ENCODE measurements at places on chromosomes 16 and 17.

- DNase-seq: peak; percentile 96
These were observed 24.2 kb downstream of the STAT5A start for GRCh38 chr17:42312285-42313130.

DNA sequence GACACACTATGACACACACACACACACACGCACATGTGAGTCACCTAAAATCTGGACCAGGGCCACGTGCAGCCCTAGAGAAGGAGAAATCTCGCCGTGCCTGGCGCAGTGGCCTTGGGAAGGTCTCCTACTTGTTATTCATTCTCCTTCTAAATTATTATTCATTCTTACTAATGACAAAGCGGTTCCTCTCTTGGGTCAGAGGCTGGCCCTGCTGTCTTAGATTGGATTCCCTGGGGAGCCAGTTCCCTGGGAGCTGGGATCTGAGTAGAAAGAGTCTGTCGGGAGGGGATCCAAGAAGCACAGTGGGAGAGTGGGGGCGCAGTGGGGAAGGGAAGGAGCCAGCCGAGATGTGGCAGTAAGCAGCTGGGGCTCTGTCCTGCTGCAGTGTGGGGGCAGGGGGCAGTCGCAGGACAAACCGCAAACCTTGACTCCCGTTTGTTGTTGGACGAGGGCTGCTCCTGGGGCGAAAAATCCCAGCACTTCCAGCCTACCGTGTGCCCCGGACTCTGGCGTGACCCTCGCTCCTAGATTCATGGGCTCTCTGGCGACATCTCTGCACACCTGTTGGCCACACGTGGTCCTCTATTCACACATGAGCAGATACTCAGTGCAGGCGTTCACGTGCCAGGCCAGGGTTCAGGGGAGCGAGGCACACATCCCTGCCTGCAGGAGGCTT is 18.7 kb upstream of the JPH3 start:
- no peak for DNase-seq

DNA sequence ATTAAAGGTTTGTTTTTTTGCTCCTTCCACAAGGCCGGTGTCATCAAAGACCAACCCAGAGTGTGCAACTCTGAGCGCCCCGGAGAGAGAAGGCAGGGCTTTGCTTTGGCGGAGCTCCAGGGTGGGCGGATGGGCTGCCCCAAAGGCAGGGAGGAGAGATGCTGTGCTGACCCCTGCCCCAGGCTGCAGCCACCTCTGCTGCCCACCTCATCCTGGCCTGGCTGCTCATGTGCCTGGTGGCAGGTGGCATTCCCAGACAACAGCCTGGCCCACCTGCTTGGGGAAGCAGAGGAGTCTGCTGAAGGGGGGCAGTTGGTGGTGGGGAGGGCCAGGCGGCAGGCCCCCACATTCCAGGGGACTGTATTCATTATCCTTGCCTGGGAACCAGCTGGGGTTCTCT is 122.1 kb downstream of the SDK2 start:
- no peak for DNase-seq

DNA sequence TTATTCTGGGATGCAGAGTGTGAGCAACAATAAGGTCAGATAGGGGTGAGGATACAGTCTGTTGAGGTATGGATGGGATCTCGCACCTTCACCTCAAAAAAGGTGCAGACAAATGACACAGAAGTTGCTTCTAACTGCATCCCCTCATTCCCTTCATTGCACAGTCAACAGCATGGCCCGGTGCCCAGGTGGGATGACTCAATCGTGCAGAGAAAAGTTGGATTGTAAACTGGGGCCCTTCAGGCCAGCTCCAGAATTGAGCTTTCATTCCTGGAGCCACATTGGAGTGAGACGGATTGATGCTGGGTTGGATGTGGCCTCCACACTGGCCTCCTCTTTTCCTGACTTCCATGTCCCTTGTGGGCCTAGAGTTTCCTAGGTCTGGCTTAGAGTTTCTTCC is 977.4 kb downstream of the KCNJ18 start:
- no peak for DNase-seq

DNA sequence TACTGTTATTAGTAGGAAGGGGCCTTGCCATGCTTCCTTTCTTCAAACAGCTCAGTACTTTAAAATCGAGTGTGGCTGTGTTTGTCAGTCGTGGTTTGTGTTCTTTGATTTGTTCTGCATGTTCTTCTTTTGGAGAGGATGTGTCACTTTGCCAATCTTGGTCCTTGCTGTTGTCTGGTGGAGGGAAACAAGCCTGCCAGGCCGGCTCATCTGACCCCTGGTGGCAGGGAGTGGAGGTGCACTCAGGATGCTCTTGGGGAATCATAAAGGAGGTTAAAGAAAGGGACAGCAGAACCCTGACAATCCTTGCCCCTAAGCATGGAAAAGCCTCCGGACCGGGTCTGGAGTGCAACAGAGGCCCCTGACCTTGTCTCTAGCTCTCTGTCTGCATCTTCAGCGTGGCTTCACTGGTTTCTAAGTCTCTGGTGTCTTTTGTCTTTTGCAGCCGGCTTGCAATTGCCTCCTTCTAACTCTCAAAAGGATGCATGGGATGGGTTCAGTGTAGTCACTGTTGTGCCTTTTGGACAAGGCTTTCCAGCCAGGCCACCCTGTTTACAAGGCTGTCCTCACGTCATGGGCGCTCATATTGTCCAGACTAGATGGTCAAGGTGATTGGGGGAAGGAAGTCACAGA is 135.8 kb downstream of the WWOX start:
- DNase-seq: peak; percentile 72

DNA sequence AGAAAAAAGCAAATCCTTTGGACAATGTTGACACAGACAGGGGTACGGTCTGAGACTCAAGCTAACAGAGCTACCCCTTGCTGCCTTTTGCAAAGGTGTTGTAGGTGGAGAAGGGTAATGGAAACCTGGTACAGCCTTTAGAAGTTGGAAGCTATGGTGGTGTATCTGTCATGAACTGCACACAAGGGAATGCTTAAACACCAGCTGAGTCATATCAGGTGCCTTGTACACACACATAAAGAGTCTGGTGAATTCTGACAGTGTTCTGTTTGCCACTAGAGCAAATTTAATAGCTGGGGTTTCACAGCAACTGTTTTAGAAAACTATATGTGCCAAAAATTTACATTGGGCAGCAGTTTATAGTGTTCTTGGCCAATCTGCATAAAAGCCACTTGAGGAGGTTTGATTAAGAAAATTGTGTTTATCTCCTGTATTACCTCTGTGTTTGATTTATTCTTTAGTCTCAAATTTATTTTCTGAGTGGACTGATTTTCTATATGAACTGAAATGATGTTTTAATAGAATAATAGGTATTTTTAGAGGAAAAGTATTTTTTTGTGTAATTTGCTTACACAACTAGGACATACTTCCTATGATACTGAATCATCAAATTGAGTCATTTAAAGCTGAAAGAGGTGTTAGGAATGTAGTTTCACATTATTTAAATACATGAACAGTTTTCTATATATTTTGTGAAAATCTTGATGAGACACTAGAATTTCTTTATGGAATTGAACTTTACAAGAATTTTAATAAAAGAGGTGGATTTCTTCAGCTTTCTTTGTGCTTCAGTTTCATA is 136.9 kb downstream of the MAP2K6 start:
- no peak for DNase-seq

GRCh38 chr17:15232517-15232915 is 32.6 kb downstream of the PMP22 start:
- no peak for DNase-seq

DNA sequence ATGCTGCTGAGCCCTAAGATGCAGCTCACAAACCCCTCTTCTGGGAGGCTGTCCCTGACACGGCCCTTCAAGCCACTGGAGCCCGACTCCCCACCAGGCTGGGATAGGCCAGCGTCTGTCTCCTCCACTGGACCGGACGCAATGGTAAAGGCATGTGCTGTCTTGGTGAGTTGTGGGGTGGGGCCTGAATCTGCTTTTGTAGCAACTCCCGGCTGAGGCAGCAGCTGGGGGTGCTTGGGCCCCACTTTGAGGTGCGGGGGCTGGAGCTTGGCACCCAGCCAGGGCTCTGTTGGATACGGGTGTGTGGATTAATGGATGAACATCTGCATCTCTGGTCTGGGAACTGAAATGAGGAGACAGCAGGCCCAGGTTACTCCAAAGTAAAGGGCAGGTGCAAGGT is 3.5 kb upstream of the NLRC3 start:
- DNase-seq: no peak

DNA sequence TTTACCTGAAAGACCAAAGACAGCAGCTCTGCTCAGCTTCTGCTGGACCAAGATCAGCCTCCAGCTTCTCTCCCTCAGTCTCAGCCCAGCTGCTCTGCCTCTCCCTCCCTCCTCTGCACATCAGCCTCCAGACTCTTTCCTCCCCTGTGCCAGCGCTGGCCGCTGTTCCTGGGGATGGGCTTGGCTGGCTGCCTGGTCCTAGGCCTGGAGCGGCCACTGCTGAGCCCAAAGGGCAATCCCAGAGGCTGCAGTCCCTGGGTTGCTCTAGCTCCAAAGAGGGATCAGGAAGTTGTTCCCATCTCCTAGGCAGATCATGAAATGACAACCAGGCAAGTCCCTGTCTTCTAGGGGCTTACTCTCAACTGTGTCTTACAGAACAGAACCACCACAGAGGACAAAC is 31.3 kb downstream of the DCUN1D3 start:
- no peak for DNase-seq

DNA sequence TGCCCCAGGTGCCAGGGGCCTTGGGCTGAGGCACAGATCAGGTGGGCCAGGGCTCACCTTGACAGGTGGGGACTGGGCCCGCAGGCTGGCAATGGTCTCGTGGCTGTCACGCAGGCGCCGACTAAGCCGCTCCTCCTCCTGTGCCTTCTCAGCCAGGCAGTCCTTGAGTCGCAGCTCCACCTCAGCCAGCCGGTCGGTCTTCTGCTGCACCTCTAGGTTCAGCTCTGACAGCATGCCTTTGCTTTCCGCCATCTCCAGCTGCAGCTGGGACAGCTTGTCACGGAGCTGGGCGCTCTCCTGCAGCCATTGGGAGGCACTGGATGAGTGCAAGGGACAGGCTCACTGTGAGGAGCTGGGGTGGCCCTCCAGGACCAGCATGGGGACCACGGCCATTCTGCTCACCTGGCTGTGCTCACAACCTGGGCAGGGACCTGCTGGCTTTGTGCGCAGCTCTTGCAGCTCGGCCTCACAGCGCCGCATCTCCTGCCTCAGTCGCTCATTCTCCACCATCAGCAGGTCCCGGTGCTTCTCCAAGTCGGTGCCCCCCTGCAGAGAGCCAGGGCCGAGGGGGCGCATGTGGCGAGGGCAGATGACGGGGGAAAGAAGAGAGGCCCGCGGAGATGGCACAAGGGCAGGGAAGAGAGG is 31.0 kb downstream of the KIFC3 start:
- DNase-seq: no peak

- no peak for DNase-seq
These were observed 10.5 kb downstream of the FTO start for GRCh38 chr16:53714205-53715022.

Data from WERI-Rb-1 (cell line).